CD4-positive, alpha-beta T cell (primary cell): ENCODE measurements at places on chromosomes 4 and X. TPM values are rescaled to one million over a fixed set of nuclear protein-coding genes. Genes with fewer than 3 reads are reported as not detected.

- DNase-seq = no peak
Measured at GRCh38 chrX:102129473-102129872, 4.0 kb downstream of the TCEAL2 start.

- DNase-seq = no peak
Measured at GRCh38 chr4:171067422-171067821, 745.8 kb upstream of the GALNTL6 start.

DNA sequence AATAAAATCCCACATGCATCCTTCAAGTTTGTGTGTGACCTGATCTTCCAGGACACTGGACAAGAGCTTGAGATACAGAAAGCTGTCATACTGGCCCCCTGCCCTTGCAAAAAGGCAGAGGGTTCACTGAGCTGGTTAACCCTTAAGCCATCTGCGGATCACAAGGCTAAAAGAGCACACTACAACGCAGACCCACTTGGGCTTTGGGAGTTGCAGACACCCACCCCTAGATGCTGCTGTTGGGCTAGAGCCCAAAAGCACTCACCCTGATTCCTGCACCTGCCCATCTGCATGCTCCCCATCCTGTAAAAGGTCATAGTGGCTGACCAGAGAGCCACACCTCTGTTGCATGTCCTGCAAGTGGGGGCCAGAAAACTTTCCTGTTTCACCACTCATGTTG lies 51.1 kb downstream of the TXK start:
- no peak for DNase-seq

GRCh38 chrX:91080822-91081221 lies 353.8 kb upstream of the PABPC5 start:
- DNase-seq = no peak

DNA sequence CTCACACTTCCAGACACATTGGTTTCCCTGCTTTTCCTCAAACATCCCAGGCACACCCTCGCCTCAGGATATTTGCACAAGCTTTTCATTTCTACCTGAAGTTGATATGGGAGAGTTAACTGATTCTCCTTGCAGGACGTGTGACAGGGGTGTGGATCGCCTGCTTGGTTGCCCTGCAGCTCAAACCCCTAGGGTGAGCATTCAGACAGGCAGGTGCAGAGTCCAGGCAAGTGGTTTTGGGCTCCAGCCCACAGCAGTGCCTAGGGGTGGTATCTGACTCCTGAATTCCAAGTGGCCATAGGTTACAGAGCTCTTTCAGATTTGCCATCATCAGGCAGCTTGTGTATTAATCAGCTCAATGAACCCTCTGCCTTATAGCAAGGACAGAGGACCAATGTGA lies 1104.2 kb upstream of the IGFBP7 start:
- DNase-seq = no peak

- no peak for DNase-seq
Measured at GRCh38 chr4:90219822-90220221, 92.6 kb downstream of the CCSER1 start.

DNA sequence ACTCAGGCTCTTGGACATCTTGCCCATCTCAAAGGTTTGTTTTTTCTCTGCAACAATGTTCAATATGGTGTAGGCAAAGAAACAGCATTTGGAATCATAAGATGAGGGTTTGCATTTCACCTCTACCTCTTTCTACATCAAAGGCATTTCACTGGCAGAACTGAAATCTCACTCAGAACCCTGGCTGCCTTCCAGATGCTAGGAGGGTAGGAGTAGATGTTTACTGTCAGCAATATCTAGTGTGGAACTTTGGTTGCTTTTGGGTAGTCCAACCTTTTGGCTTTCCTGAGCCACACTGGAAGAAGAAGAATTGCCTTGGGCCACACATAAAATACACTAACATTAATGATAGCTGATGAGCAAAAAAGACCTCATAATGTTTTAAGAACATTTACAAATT lies 297.0 kb upstream of the KLF3 start:
- no peak for DNase-seq

- no peak for DNase-seq
Measured at GRCh38 chr4:175469514-175469913, 342.6 kb downstream of the GPM6A start.

DNA sequence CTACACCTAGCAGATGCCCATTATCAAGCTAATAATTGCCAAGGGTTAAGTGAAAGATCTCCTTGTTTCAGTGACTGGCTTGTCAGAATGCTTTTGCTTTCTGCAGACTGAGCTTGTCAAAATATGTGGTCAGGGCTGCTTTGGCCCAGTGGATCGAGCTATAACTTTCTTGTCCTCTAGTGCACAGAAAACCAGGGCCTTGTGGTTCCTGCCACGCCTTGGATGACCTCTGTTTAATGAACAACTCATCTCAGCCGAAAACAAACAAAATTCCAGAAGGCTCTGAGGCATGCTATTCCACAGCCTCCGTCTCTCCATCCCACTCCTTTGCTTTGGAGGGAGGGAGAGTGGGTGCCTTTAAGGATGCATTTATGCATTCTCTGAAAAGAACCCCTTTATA lies 11.3 kb downstream of the EVC start:
- no peak for DNase-seq

The UPF3B gene
- 4.7 TPM for total RNA-seq

The C4orf51 gene
- not detected for total RNA-seq
